ENCODE measurements at places on chromosomes 12 and 14.
A peak's percentile ranks its signal among the peaks of the same experiment; 100 is the strongest.

DNA sequence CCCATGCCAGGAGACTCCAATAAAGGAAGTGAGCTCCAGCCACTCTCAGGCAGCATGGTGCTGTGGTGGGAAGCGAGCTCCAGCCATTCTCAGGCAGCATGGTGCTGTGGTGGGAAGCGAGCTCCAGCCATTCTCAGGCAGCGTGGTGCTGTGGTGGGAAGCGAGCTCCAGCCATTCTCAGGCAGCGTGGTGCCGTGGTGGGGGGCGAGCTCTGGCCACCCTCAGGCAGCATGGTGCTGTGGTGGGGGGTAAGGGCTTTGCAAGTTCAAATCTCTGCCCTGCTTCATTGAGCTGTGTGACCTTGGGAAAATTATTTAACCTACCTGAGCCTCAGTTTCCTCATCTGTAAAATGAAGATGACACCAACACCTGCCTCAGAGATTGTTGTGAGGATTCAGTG, 975.1 kb downstream of the BCL11B start:
- no peak for DNase-seq

- DNase-seq = no peak
These were observed 27.0 kb upstream of the TXNRD1 start for GRCh38 chr12:104188534-104188933.

- no peak for DNase-seq
These were observed 2.1 kb upstream of the SLC15A4 start for GRCh38 chr12:128825835-128826234.

DNA sequence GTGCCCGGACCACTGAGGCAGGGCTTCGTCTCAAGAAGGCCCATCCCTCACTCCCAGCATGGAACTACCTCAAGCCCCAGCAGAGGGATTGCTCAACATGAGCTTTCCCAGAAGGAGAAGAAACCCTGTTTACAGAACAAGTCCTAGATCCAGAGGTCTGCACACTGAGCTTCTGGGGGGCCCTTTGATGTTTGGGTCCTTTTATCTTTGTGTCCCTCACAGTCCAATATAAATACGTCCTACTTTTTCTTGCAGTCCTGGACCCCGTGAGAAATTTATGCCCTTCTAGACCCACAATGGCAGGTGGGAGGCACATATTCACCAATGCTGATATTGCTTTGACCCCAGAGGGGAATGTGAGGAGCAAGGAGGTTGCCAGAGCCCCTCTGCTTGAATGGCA, 54.4 kb downstream of the SMUG1 start:
- DNase-seq = no peak

- DNase-seq = no peak
These were observed 734.8 kb downstream of the MED13L start for GRCh38 chr12:115542656-115543055.

- DNase-seq = no peak
These were observed 106.0 kb downstream of the CCDC91 start for GRCh38 chr12:28296287-28296686.

- no peak for DNase-seq
These were observed 337.7 kb downstream of the TMEM121 start for GRCh38 chr14:105864116-105864515.

GRCh38 chr14:106419376-106419965, 893.1 kb downstream of the TMEM121 start:
- no peak for DNase-seq

DNA sequence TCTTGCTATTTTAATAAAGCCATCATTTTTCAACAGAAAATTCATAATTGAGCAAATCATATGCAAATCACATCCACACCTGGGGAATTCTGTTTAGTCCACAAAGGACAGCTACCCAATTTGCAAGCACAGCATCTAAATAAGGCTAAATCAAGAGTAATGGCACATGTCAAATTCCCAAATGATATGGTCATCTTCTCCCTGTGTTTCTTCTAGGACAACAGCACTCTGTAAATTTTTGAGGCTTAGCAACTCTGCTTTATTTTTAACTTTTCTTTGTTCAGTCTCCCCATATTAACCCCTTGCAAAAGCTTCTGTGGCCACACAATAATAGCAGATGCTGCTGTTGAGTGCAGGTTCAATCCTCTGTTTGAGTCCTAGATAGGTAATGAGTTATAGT, 155.6 kb upstream of the DAAM1 start:
- no peak for DNase-seq

DNA sequence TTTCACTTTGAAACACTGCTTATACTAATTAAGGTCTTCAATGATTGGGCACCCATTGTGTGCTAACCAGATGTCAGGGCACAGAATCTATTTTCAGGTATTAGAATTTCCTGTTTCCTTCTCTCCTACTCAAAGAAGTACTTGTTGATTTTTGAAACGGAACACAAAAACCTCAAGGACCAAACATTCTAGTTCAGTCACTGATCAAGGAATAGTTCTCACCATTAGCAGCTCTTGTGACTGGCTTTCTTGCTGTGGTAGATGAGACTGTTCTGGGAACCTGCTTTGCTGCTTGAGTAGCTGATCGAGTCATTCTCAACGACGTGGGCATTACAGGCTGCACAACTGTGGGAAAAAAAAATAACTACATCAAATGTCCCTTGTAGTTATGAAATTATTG, 11.0 kb downstream of the DLGAP5 start:
- DNase-seq = no peak

DNA sequence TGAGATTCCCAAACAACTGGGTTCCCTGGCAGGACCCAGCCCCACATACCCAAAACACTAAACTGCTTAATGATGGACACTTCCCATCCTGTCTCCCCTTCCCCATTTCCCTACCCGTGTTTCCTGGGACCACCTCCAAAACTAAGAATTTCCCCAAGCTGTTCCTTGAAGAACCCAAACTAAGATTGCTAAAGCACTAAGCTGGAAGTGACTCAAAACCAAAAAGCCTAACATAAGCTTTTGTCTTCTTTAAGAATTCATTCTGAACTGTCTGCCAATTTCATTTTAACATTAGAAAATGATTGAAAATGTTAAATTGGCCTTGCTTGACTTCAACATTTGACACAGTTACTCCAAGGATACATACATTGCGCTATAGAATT, 29.5 kb upstream of the STAB2 start:
- no peak for DNase-seq

- peak; percentile 83 for DNase-seq
These were observed 3.0 kb upstream of the PLXNC1 start for GRCh38 chr12:94145191-94145983.

DNA sequence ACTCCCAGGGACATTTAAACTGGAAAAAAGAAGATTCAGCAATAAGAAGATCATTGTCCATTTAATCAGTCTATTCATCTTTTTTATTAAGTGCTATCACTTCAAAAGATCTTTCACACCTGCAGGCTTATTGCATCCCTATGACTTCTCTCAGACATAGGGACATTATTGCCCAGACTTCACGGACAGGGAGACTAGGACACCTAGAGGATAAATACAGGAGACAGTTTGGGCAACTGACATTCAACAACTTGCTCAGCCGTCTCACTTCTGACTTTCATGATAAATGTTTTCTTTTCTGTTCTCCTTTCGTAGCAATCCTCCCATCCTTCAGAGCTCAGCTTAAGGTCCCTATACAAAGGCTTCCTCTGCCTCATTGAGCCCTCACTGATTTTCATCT, 84.3 kb downstream of the TMEM30B start:
- DNase-seq = no peak

- no peak for DNase-seq
These were observed 230.0 kb downstream of the MSRB3 start for GRCh38 chr12:65508276-65509035.

GRCh38 chr12:54463034-54463433, 10.4 kb downstream of the GTSF1 start:
- no peak for DNase-seq

DNA sequence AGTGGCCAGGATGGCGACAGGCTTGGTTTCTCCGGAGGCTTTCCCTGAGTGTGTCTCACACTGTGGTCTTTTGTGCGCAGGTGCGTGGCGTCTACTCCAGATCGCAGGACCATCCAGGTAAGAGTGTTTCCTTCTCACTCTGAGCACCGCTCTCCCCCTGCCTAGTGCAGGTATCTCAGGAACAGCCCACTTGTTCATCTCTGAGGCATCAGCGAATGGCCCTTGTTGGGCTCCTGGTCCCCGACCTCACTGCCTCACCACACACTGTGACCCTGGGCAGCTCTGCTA, 781 bp downstream of the ADGRD1 start:
- DNase-seq = no peak

DNA sequence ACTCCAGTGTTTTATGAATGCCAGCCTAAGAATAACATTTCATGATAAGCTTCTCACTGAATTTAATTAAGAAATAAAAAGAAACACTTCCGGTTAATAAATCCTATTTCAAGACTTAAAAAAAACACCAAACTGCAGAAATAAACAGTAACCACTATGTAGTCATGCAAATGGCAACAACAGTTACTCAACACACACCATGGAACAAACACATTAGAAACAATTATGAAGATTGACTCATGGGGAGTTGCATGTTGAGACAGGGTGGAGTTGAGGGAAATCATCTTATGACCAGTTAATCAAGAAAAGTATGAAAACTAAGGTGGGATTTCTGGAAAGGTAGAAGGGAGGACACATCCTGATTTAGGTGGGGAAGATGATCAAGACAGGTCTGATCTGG, 52.7 kb downstream of the PLBD1 start:
- DNase-seq = no peak

GRCh38 chr12:49200919-49201594, 12.2 kb upstream of the TUBA1A start:
- DNase-seq = no peak

GRCh38 chr14:91284791-91285548, 40.5 kb upstream of the GPR68 start:
- DNase-seq = no peak

GRCh38 chr14:82915381-82915780, 1381.7 kb upstream of the SEL1L start:
- DNase-seq = no peak

GRCh38 chr12:40511341-40511740, 180.9 kb upstream of the CNTN1 start:
- no peak for DNase-seq

DNA sequence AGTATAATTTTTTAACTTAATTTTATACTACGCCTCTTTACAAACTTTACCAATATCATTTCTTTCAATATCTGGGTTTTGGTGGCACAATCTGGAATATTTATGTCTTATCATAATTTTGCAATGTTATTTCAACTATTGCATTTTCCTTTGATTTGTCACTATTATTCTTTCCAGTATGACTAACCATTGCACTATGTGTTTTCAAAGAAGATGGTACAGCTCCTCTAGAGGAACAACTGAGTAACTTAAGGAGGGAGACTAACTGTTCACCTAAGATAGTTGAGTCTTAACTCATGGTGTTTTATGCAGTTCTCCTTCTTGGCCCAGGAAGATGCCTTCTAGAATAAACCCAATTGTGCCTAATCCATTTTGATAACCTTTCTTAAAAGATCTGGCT, 60.5 kb upstream of the KIF21A start:
- no peak for DNase-seq

DNA sequence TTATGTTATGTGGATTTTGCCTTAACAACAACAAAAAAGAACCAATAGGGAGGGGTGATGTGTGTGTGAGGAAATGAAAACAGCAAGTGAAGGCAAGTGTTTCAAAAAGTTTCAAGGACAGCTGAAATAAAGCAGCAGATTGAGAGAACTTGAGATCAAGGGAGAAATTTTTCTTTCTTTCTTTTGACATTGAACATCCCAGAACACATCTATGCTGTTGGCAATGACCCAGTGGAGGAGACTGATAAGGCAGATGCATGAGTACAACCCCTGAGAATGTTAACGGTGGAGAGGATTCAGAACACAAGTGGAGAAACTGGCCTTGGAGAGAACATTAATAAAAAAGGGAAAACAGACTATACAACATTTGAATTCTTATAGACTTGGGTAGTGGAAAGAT, 2.9 kb downstream of the LLPH start:
- no peak for DNase-seq

DNA sequence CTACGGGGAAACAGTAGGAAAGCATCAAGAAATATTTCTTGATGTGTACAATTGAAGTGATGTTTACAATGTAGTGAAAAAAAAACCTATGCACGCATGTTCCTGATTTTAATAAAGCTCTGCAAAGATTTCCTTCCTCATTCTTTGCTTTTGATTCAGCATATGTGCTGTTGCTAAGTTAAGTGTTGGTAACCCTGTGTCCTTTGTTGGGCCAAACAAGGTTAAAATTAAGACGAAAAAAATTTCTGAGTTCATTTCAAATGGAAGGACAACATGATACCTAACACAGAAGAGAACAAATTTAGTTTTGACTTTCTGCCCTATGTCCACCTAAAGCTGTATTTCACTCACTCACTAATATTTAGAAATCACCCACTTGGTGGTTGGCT, 62.8 kb downstream of the PPP2R5C start:
- DNase-seq = no peak

DNA sequence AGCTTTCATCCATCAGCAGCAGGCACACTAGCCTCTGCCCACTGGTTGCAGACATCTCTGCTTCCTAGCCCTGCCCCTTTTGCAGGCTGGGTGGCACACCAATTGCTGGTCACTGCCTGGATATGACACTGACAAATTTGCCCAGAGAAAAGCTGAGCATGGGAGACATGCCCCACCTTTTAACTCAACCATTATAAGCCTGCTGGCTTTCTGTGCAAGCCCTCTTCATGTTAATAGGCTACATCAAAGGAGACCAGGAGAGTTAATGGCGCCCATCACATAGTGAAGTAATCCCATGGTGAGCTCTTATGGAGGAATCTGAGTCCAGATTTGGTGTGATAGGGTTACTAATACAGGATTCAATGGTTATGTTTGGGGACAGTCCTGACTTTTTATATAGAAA, 139.2 kb downstream of the KICS2 start:
- no peak for DNase-seq

GRCh38 chr12:89884952-89885351, 176.3 kb upstream of the ATP2B1 start:
- no peak for DNase-seq

DNA sequence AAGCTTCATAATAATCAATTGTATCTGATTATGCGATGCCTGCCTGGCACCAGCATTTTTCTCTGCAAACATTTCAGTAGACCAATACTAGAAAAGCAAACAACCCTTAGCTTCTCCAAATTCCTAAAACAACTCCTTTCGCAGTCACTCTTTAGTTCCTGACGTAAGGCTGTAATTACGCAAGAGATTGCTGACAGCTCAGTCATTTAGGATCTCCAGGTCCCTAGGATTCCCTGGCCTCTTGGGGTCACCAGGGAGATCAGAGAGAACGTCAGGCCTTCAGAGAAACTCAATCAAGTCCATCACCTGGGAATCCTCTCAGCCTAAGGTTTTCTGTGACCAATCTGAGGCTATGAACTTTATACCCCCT, 390.6 kb downstream of the PAWR start:
- DNase-seq = no peak

GRCh38 chr12:30701056-30701455, 5.4 kb upstream of the IPO8 start:
- no peak for DNase-seq

All from posterior cingulate gyrus (tissue), 11 donors.